ENCODE measurements at places on chromosomes 5 and 9.

- no peak for DNase-seq
Observed at GRCh38 chr9:31103836-31104235, 1280.6 kb upstream of the ACO1 start.

DNA sequence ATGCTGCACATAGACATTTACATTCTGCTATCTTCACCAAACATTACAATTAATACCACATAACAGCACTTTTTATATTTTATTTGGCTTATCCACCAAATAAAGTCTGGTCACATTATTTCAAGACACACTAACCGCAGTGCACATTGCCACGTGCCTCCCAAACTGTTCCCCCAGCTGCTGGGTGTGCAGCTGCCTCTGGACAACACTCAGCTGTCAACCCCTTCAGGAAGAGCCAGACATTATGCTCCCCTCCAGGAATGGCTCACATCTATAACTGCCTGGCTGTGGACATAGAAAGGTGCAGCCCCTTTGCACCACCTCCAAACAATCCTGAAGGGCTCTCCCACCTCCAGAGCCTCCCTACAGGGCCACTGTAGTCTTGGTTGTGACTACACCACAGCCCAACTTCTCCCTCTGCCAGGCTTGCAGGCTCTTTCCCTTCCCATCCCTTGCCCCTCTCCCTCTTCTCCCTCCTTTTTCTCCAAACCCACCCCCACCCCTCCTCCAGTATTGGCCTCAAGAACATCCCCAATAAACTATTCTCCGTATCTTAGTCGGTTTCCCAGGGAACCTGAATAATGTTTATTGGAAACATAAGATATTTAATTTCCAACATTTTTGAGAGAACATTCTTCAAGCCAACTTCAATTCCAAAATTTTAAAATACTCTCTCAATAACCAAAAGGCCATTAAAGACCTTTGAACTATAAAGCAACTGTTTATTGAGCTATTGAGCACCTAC lies 372.3 kb downstream of the CTNND2 start:
- DNase-seq: no peak

DNA sequence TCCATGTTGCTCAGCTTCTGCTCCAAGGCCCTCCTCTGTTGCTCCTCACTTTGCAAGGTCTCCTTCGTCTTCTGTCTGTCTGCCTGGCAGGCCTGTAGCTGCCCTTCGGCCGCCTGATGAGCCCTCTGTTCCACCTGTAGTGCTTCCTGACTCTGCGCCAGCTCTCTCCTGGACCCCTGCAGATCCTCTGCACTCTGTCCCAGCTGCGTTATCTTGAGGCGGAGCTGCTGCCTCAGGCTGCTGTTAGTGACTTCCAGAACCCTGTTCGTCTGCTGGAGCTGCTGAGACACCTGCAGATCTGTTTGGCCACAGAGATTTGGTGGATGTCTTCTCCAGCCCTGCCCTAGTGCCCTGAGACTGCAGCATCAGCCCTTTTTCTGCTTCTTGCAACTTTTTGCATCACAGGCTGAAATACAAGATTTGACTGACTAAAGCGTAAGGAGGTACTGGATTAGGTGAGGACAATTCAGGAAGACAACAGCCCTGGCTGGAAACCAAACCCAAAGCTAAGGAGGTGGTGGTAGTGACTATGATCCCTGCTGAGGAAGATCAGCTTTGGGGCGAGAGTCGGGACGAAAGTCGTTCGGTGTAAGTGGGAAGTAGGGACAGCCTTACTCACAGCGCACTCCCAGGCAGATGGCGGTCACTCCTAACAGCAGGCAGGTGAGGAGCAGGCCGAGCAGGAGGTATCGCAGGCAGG lies 2.1 kb downstream of the CD72 start:
- no peak for DNase-seq

DNA sequence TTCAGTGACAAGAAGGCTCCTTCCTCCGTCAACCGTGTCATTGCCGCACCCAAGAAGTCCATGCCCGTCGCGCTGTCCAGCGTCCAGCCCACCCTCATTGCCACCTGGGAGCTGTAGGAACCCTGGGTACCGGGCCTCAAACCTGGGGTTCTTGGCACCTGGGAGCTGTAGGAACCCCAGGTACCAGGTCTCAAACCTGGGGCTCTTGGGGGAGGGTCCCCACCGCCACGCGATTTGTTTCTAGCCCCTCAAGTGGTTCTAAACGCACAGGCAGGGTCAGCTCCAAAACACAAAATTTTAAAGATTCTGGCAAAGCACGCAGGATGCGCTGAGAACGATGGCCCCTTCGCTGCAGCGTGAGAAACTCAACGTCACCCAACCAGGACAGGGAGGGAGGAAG lies 17.7 kb downstream of the LHX3 start:
- DNase-seq: no peak

- no peak for DNase-seq
Observed at GRCh38 chr9:113296796-113297558, 6.2 kb downstream of the RNF183 start.

DNA sequence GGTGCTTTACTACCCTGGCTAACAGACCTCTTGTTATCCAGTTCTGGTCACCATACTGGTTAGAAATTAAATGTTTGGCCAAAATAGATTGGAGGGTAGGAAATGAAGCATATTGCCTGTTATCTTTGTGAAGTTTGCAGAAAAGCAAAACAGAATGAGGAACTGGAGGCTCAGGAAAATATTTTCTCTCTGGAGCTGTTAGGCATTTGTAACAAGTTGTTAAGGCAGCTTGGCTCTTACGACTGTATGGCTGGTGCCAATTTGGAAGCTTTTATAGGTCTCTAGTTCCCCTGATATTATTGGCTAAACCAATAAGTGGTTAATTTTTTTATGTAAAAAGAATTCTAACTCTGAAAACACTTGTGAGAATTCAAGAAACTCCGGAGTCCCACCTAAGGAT lies 35.8 kb downstream of the CDH6 start:
- no peak for DNase-seq

GRCh38 chr5:138543730-138544104 lies 681 bp upstream of the ETF1 start:
- no peak for DNase-seq

DNA sequence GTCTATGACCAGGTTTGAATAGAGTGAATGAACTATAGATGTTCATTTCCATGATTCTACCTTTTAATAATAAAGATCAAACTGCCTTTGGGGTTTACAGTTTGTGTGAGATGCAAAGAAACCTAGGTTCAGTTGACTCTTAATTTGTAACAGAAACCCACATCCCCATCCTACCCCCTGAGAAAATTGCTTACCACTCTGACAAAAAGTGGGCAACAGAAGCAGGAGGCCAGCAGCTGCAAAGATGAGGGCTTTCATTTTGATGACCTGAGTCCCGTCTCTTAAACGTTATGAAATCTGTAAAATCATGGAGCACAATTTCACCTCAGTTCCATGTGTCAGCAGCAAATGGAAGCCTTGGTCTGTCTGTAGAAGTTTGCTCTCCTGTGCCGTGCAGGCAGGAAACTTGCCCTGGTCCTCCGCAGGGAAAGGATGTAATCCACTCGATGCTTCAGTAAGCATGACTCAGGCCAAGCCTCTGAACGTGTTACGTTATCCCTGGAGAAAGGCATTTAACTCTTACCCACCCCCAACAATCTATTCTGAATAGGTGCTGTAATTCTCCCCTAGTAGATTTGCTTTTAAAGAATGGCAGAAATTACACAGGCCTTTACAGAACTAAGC lies at the start of gene F2RL2:
Gene F2RL2 (minus strand): TSS at position 431 of the 624 bp plus-strand sequence. CDS start 173 bp downstream, at position 258.
- DNase-seq: no peak

DNA sequence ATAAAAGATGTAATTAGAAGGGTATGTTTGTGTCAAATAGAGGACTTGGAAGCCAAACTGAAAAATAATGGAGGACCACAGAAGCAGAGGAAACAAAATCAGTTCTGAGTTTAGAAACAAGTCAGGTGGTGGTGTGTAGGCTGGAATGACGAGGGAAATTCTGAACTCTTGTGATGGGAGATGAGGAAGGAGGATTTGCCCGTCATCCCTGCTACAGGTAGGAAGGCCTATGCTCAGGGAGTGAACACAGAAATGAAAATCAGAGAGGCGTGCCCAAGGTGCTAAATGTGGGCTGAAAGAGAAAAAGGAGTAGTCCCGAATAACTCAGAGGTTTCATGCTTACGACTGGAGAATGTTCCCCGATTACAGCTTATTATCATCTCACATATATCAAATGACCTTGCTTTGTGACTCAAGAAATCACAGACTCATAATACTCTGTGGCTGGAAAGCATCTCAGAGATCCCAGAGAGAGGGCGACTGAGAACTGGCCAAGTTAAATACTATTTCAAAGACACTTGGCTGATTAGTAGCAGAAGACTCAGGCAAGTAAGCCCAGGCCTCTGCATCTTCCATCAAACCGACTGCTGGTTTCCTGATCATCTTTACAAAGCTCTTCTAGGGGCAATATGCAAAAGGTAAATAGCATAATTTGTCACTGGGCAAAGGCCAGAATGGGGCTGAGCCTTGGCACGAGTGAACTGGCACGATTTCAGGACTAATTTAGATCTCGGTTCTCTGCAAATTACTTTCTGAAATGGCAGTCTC lies 126.0 kb downstream of the SUSD1 start:
- no peak for DNase-seq

DNA sequence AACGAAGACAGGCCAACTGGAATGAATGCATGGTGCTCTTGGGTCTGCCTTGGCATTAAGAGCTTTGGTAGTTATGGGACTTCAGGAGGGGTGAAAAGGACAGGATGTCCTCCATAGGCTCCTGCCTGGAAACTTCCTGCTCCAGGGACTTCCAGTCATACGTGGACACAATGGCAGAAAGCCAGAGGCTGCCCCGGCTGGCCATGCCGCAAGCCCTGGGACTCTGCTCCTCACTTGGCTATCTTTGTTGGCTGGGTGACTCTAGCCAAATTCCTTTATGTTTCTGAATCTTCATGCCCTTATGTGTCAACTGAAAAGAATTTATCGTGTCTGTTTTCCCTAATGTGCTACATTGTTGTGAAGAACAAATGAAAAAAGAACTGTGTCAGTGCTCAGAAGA lies 136.9 kb downstream of the SIL1 start:
- DNase-seq: no peak
